ENCODE measurements at places on chromosomes 2 and 18.

- no peak for DNase-seq
These were observed 16.2 kb upstream of the APOB start for GRCh38 chr2:21059885-21060610.

DNA sequence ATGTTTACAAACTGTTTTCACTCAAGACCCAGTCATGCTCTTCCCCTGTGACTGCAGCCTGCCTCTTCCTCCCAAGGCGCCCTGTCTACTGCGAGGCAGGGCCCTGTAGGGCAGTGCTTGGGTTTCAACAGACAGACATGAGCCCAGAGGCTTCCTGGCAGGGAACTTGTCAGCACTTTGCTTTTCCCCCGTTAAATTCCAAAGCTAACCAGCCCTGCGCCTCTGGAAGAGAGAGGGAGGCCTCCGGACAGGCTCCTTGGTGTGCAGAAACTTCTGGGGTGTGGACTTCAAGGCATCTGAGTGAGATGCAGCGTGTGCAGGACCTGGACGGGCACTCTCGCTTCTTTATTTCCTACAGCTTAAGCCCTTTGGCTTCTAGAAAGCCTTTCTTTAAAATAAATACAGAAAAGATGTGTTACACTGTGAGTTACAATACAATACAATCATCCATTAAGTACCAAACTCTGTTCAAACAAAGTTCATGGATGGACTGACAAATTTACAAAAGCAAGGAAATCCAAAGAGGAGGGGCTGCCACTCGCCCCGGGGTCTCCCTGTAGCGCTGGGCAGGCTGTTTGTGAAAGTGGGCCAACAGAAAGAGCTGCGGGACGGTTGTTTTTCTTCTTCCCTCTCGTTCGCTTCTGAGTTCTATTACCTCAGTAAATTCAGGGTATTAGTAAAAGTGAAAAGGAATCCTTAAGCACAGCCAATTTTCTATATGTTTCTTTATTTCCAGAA lies 8.8 kb upstream of the ZNF516 start:
- no peak for DNase-seq

GRCh38 chr2:25528173-25528572 lies 145.2 kb downstream of the DTNB start:
- no peak for DNase-seq

GRCh38 chr2:47299555-47299954 lies 103.4 kb upstream of the MSH2 start:
- DNase-seq, result no peak

DNA sequence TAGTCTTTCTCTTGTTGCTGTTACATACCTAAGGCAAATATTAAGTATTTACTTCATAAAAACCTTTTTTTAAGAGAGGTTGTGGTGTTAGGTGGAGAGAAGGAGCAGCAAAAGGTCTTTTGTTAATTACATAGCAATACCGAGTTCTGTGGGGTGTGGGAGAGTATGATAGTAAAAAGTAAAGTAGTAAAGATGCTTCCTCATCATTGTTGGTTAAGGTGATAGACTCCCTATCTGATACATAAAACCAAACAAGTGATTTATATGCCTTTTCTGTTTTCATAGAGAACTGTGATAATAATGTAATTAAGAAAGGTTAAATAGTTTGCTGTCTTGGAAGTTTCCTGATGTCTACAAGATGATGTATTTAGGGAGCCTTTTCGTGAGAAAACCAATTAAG lies 75.4 kb downstream of the EML4 start:
- DNase-seq, result no peak

GRCh38 chr2:172098650-172099471 lies 3.8 kb downstream of the DLX2 start:
- DNase-seq, result peak; percentile 72

- DNase-seq, result no peak
These were observed 44.2 kb upstream of the TAF1B start for GRCh38 chr2:9799011-9799596.

GRCh38 chr2:11744631-11745394 lies 1.6 kb upstream of the LPIN1 start:
- DNase-seq, result no peak

GRCh38 chr2:20622731-20623130 lies 28.2 kb downstream of the HS1BP3 start:
- DNase-seq, result no peak

- no peak for DNase-seq
These were observed 185.8 kb upstream of the ARL4C start for GRCh38 chr2:234682492-234683228.

Data from COR-L47 (cell line).